ENCODE measurements at places on chromosomes 12 and 14.

DNA sequence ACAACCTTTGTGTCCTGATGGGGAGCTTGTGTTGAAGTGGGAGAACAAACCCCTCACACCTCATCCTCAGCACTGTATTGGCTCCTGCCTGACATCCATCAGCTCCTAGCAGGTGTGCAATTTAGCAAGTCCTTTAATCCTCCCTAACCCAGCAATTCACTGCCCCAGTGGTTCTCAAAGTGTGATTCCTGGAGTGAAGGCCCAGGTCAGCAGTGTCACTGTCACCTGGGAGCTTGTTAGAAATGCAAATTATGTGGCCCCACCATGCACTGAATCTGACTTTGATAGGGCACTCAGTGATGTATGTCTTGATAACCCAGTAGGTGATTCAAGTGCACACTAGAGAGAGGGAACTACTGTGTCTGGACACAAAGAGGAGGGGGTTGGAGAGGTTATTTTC, 133.6 kb downstream of the FGD4 start:
- H3K4me3 ChIP-seq = no peak overlapping the region
- H3K27ac ChIP-seq = no peak overlapping the region
- no peaks in the 10 kb centered on the region for H3K36me3 ChIP-seq
- H3K4me1 ChIP-seq = no peaks in the 10 kb centered on the region
- peaks cover 31% of the 10 kb centered on the region for H3K27me3 ChIP-seq

DNA sequence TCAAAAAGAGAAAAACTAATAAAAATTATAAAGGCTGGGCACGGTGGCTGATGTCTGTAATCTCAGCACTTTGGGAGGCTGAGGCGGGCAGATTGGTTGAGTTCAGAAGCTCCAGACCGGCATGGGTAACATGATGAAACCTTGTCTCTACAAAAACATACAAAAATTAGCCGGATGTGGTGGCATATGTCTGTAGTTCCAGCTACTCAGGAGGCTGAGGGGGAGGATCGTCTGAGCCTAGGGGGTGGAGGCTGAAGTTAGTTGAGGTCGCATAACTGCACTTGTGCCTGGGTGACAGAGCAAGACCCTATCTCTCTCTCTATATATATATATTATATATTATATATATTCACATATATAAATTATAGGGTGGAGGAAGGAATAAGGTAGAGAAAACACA, 32.5 kb upstream of the ANO2 start:
- peaks cover 11% of the 10 kb centered on the region for H3K27me3 ChIP-seq
- H3K4me3 ChIP-seq = no peak overlapping the region
- no peak for DNase-seq
- no peak overlapping the region for H3K27ac ChIP-seq
- no peaks in the 10 kb centered on the region for H3K36me3 ChIP-seq

GRCh38 chr12:129161511-129161910, 308.2 kb downstream of the GLT1D1 start:
- H3K36me3 ChIP-seq = no peaks in the 10 kb centered on the region
- no peak for DNase-seq
- H3K4me1 ChIP-seq = no peaks in the 10 kb centered on the region
- H3K27ac ChIP-seq = no peak overlapping the region

GRCh38 chr14:33068626-33069025, 129.9 kb downstream of the NPAS3 start:
- H3K27ac ChIP-seq = no peak overlapping the region
- no peaks in the 10 kb centered on the region for H3K4me1 ChIP-seq
- no peaks in the 10 kb centered on the region for H3K27me3 ChIP-seq

GRCh38 chr14:99080306-99080705, 191.7 kb downstream of the BCL11B start:
- H3K27ac ChIP-seq = no peak overlapping the region
- peaks cover 12% of the 10 kb centered on the region for H3K4me1 ChIP-seq
- no peaks in the 10 kb centered on the region for H3K27me3 ChIP-seq
- DNase-seq = no peak

- DNase-seq = no peak
- no peak overlapping the region for H3K4me3 ChIP-seq
- no peak overlapping the region for H3K27ac ChIP-seq
- no peaks in the 10 kb centered on the region for H3K27me3 ChIP-seq
- peaks cover 3% of the 10 kb centered on the region for H3K4me1 ChIP-seq
Measured at GRCh38 chr12:8968761-8969160, 19.3 kb upstream of the M6PR start.

GRCh38 chr14:91232603-91233002, 11.9 kb downstream of the GPR68 start:
- no peak for DNase-seq
- H3K36me3 ChIP-seq = peaks cover 66% of the 10 kb centered on the region
- peak overlapping the region; percentile 84 for H3K27ac ChIP-seq

GRCh38 chr14:105213361-105213760, 32.2 kb upstream of the NUDT14 start:
- H3K27me3 ChIP-seq = no peaks in the 10 kb centered on the region
- no peak overlapping the region for H3K27ac ChIP-seq
- H3K4me1 ChIP-seq = no peaks in the 10 kb centered on the region
- H3K4me3 ChIP-seq = no peak overlapping the region

DNA sequence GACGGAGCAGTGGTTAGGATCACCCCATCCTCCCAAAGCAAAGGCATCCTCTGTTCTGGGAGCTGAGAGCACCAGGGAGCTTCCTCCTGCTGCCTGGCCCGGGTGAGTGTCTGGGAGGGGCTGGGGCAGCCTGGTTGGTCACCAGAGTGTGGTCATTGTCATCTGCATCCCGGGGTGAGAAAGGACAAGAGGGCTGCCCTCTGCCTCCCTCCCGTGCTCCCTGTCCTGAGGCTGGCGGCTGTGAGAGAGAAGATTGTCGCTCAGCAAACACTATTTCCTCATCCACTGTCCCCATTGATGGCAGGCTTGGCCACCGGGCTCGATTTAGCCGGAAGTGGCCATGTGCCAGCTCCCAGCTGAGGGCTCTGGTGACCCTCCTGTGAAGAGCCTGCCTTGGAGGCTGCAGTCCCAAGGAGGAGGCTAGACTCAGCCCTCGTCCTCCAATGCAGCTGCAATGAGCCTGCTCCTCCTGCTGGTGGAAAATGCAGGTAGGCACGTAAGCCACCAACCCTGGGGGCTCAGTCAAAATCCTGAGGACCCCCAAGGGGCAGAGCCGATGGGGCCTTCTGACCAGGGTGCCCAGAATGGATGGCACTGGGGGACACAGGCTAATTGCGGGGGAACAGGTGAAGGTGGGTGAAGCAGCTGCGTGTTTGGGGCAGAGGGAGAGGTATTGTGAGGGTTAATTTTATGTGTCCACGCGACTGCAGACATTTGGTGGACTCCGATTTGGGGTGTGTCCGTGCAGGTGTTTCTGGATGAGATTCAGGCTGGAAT, 155.7 kb downstream of the KIF26A start:
- H3K4me1 ChIP-seq = no peaks in the 10 kb centered on the region
- no peaks in the 10 kb centered on the region for H3K27me3 ChIP-seq
- no peaks in the 10 kb centered on the region for H3K36me3 ChIP-seq

GRCh38 chr12:23523339-23523738, 426.1 kb downstream of the SOX5 start:
- DNase-seq = no peak
- no peaks in the 10 kb centered on the region for H3K27me3 ChIP-seq
- no peaks in the 10 kb centered on the region for H3K4me1 ChIP-seq

DNA sequence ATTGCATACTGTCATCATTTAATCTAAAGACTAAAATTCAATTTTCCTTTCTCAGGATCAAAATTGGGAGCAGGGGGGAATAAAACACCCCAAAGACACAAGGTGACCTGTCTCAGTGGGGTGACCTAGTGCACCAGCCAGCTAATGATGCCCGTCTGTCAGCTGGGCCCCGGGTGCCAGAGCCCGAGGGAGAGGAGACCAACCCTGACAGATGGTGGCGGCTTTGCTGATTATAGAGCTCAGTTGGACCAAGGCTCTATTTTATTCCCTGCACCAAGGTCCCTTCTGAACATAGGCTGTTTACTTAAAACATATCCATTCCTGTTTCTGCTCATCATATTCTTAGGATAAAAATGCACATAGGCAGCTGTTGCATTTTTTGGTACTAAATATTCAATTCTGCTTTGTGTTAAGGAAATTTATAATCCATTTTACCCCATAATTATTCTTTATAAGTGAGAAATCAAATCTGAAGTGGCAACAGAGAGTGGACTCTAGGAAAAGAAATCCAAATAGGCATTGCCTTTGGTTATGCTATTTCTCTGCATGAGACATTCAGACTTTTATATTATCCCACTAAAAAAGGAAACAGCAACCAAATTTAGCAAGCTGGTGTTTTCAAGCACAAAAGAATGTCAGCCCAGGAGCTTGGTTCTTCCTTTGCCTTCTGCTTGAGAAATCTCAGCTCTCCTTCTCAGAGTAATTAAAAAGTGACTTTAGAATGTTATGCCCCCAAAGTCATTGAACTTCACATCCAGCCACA, 96.8 kb upstream of the IFNG-AS1 start:
- H3K27ac ChIP-seq = no peak overlapping the region
- H3K4me3 ChIP-seq = no peak overlapping the region

DNA sequence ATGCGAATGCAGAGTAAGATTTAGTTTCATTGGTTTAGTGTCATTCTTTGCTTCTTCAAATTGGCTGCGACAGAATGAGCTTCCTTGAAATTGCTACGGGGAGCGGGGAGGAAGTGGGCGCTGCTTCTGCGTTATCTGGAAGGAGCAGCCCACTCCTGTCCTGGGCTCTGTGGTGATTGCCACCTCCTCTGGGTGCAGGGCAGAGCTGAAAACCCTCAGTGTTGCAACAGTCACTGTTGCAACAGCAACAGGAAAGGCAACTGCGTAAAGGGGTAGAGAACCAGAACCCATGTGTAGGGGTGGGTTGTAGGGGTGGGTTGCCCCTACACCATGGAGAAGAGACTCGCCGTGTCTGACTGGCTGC, 57.7 kb downstream of the MAX start:
- peaks cover 30% of the 10 kb centered on the region for H3K4me1 ChIP-seq
- H3K27ac ChIP-seq = no peak overlapping the region
- no peak for DNase-seq
- no peak overlapping the region for H3K4me3 ChIP-seq
- no peaks in the 10 kb centered on the region for H3K27me3 ChIP-seq
- peaks cover 47% of the 10 kb centered on the region for H3K36me3 ChIP-seq

DNA sequence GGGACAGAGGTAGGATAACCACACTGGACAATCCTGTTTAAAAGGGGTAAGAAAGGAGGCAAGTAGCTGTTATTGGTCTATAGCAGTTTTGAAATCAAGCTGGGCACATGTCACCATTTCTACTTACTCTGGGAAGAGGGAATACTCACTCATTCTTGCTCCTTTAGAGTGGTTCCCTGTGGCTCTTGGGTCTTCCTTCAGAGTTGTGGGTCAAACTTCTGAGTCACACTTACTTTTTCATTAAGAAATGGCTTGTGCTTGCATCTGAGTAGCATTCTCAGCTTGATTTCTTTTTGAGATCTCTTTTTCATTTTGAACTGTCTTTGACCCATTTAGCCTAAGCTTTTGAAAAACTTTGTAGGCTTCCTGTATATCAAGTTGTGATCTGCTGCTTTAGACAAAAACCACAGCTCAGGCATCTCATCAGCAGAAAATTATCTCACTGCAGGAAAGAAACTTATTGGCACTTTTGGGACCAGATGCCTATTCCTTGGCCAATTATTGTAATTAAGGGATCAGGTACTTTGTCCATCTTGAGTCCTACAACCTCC, 122.2 kb downstream of the AEBP2 start:
- H3K4me3 ChIP-seq = no peak overlapping the region
- no peak overlapping the region for H3K27ac ChIP-seq
- no peaks in the 10 kb centered on the region for H3K27me3 ChIP-seq
- H3K4me1 ChIP-seq = peaks cover 11% of the 10 kb centered on the region
- peaks cover 8% of the 10 kb centered on the region for H3K36me3 ChIP-seq

- no peak overlapping the region for H3K4me3 ChIP-seq
- peaks cover 2% of the 10 kb centered on the region for H3K36me3 ChIP-seq
- peaks cover 21% of the 10 kb centered on the region for H3K27me3 ChIP-seq
- no peak overlapping the region for H3K27ac ChIP-seq
- no peak for DNase-seq
Measured at GRCh38 chr14:105030194-105030593, 9.3 kb upstream of the CDCA4 start.

Measured in activated naive CD4-positive, alpha-beta T cell treated with anti-CD3 and anti-CD28 coated beads, Interleukin-2, amount 10 ng/mL, durations not matched to agents 7 days and 5 days (primary cell).